Left renal cortex interstitium (tissue), 4 donors: ENCODE measurements at places on chromosomes 7 and 10.

- no peak for DNase-seq
Measured at GRCh38 chr10:51046654-51047053, 27.6 kb upstream of the PRKG1 start.

DNA sequence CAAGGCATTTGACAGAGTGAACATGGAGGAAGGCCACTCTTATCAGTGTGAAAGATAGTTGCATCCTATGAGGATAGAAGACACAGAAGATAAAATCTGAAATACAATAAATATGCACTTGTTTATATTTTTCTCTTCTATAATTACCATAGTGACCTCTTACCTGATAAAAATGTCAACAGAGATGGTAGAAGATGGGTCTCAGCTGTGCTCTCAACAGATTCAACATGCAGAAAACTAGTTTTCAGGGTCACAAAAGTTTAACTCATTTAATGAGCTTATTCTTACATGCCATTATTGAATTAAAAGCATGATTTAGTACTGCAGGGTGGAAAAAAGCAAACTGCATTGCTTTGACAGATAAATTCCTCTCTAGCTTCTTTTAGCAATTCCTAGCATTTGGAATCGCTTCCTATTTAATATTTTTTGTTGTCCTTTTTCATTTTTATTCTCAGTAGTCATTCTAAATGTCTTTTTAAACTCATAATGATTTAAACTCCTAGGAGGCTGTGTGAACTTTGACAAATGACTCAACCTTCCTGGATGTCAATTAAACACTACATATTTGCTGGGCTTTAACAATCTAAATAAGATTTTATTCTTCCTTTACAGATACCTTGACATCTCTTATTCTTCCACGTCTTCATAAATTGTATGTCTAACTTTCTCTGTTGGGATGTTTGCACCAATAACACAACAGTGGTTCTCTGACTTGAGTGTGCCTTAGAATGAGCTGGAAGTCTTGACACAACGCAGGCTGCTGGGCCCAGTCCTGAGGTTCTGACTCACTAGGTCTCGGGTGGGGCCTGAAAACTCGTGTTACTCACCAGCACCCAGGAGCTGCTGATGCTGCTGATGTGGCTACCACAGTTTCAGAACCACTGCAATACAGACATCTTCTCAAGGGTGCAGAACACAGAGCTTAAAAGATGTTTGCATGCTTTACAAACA is 565.5 kb upstream of the IGFBP3 start:
- no peak for DNase-seq

DNA sequence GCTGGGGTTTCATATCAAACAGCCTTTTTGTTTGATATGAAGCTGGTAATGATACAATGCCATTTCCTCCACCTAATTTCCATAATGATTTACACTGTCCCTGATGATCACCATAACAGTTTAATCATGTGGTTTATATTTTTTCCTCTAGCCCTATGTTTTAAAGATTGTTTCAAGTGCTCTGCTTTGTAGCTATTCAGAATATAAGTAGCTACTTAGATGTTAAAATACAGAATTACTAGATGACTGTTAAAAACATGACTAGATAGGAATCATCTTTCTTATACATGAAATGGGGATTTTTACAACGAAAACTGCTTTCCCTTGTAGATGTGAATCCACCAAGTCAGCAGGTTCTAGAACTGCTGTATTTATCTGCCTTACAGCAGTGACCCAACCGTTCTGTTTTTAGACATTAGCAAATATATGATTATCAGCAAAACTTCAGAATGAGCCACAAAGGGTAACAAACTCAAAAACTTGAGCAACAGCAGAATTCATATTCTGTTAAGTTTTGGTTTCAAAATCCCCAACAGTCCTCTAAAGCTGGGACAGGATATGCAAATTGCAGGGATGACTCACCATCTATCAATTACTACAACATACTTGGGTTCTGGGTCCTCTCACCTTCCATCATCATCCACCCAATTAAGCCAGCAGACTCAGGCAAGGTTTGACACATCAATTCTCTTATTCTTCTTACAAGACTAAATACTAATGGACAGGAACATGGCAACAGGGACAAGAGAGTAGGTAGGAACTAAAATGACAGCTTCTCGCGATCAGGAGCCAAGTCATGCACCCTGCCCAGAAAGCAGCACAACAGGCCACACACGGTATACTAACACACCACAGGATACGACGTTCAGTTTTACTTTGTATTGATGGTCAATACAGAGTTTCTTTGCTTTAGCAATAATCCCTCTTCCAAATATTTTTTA is 83.9 kb downstream of the PIP4K2A start:
- no peak for DNase-seq

DNA sequence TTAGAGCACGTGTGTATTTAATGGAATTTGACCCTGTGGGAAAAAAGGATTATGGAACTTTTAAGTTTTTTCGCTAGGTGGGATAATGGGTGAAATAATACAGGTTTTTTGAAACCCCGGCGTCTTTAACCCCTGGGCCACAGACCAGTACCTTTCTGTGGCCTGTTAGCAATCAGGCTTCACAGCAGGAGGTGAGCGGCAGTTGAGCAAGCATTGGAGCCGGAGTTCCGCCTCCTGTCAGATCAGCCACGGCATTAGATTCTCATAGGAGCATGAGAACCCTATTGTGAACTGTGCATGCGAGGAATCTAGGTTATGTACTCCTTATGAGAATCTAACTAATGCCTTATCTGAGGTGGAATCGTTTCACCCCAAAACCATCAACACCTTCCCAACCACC is 28.6 kb downstream of the WAC start:
- DNase-seq: no peak

- no peak for DNase-seq
Measured at GRCh38 chr7:127516320-127516719, 69.1 kb downstream of the GCC1 start.

DNA sequence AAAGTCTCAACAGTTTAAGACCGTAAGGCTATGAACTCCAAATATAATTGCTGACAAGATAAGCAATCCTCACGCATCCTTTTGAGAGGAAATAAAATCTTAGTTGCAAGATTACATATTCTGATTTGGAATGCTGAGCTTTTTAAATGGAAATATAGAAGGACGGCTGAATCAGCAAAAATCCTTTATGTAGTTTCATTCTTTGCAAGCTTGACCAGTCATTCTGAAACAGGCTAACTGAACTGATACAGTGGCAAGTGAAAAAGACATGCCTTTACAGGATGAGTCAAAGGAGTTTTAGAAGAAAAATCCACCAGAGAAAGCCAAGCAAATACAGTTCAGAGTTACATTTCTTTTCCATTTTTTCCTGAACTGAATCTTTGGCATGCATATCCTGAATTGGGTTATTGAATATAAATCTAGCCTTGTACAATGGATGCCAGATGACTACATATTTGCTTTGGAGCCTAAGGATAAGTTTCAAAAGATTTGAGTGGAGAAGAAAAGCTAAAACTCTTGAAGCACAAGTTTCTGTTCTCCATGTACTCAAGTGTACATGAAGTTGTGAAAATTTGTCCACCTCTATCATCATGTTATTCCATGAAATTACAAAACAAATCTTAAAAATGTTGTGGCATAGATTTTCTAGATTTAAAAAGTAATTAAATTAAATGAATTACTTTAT is 4.4 kb downstream of the VIM start:
- DNase-seq: no peak

DNA sequence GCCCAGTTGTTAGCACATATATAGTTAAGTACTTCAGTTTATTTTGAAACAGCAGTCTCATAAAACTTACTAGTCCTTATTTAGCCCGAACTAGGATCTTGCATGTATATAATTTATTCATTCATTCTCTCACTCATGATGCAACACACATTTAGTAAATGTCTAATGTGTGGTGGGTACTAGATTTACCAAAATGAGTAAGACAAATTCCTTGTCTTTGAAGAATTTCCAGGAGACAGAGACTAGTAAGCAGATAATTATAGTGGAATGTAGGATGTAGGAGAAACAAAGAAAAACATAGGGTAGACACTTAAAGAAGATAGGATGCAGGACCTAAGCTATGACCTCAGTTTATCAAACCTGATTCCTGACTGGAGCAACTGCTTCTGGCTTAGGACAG is 120.2 kb upstream of the AMPH start:
- DNase-seq: no peak

DNA sequence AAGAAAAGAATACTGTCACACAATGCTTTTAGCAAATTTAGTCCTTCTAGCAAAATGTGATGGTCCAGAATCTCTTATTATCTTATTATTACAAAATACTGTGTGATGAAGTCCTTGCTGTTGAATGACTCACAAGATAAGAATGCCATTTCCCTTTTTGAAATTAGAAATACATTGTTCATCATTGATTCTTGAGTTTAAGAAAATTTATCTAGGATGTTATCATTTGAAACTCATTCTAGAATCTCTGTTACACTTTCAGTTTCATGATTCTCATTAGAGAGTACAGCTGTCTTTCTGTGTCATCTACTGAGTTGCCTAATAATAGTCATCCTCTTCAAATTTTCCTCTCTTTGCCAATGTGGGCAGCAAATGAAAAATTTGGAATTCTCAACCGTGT is 9.6 kb downstream of the ZKSCAN5 start:
- DNase-seq: no peak

DNA sequence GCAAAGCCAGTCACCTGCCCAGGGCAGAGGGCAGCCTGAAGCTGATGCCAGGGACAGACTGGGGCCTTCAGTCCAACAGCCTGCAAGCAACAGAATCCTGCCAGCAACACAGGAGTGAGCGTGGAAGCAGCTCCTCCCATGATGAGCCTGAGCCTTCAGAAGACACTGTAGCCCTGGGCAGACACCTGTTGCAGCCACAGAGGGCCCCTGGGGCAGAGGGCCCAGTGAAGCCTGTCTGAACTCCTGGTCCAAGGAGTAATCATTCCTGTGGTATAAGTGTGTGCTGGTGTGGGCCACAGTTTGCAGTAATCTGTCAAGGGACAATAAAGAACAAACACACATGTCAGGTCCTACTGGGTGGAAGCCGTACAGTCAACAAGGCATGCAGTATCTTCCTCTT is 2.9 kb upstream of the PFKP start:
- no peak for DNase-seq

DNA sequence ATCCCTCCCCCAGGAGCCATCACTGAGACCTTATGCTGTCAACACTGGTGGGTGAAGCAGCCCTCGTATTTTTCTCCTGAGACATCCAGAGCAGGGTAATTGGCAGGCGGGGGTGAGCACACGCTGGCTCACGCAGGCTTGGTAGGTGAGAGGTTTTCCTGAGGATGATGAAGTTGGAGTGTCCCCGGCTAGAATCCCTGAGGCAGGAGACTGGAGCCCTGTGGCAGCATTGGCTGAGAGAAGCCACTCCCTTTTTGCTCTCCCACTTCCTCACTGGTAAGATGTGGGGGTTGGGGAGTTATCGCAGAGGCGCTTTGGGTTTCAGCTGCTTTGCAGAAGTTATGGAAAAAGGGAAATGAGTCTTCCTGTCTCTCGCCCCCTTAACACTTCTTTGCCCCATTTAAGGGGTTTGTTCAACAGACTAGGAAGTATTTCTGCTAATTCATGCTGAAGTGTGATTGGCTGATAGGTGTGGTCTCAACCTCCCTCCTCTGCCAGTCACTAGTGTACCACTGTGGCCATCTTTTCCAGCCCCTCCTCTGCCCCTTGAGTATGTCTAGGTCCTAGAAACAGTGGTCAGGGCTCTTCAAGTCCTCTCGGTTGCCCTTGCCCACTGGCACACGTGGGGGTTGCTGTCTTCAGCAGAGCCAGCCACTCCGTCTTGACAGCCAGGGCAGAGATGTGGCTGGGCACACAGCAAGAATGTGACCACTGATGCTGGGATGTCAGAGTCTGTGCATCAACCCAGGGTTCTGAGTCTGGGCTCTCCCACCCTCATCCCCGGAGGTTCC is 5.7 kb downstream of the ARPC1B start:
- DNase-seq: no peak

DNA sequence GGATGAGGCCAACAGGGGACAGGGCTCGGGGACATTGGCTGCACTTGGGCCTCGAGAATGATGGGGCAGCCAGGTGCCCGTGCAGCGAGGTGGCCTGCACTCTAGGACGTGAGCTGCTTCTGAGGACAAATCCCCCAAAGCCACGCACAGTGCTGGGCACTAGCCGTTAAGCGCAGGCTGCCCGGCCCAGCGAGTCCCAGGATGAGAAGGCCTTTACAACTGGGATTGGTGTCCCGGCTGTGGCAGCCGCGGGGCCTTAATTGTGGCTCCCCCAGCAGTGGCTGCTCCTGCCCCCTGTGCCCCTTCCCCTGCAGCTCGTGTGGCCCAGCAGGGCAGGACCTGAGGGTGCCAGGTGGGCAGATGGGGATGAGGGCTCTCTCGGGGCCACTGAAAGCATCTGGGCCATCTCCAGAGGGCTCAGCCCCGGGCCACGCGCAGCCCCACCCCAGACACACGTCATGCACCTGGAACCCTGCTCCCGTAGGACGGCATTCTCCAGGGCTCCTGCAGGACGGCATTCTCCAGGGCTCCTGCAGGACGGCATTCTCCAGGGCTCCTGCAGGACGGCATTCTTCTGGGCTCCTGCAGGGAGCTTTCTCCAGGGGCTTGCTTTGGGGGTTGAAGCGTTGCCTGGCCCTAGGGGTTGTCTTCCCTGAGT is 6.6 kb downstream of the PWWP2B start:
- DNase-seq: no peak

DNA sequence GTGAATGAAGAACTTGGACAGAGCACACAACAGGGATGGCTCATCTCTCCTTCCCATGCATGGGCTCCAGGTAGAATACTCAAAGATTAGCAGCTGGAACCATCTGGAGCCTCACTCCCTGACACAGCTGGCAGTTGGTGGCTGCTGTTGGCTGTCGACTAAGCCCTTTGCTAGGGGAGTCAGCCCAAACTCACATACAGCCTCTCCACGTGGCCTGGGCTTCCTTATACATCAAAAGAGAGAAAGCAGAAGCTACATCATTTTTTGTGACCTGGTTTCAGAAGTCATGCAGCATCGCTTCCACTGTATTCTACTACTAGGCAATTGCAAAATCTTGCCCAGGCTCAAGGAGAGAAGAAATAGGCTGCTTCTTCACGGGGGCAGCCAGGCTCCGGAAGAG is 24.4 kb downstream of the ASNS start:
- DNase-seq: no peak

DNA sequence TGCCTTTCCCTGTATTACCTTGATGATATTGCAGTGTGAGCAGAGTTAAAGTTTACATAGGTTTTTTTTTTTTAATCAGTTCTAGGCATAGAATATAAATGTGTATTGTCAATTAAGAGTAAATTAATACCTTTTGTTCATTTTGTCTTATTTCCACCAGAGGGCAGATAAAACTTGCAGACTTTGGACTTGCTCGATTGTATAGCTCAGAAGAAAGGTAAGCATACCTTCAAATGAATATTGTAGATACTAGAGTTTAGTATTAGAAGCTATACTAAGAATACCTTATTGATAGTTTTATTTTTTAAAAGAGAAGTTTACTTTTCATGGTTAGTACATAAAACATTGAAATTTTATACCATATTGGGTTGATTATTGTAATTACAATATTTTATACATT is 86.8 kb downstream of the MPLKIP start:
- no peak for DNase-seq

- DNase-seq: no peak
Measured at GRCh38 chr7:16397501-16398145, 23.7 kb downstream of the CRPPA start.
